ENCODE measurements at places on chromosomes 3 and 15.

- no peak for DNase-seq
Observed at GRCh38 chr3:126311338-126311978, 45.8 kb downstream of the KLF15 start.

- no peak for DNase-seq
Observed at GRCh38 chr3:133575086-133575485, 1.6 kb downstream of the CDV3 start.

DNA sequence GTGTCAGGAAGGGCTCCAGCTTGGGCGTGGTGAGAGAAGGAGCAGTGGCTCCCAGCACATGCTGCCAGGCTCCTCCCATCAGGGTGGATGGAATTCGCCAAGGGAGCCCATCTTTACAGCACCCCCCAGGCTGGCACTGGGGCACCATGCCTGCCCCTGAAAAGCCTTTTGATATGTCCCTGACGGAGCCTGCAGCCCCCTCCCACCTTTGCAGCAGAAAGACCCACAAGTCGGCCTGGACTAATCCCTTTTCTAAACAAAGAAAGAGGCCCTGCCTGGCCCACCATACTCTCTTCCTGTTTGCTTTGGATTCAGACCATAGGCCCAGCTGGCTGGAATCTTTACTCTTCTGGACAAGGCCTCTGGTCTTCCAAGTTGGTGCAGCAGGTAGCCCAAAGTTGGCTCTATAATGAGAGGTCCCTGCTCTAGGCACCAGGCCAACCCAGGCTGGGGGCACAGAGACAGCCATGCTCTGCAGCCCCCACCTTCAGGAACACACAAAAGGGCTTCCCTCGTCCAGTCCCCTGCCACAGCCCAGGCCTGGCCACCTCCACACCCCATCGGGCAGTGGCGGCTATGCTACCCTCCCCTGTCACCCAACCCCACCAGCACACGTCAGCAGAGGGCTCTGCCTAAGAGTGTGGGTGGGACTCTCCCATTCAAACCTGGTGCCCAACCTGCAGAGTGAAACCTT, 5.4 kb downstream of the ANPEP start:
- DNase-seq = peak; percentile 21

- no peak for DNase-seq
Observed at GRCh38 chr3:380801-381200, 184.2 kb downstream of the CHL1 start.

- DNase-seq = peak; percentile 63
Observed at GRCh38 chr3:4720316-4721075, 227.3 kb downstream of the ITPR1 start.

DNA sequence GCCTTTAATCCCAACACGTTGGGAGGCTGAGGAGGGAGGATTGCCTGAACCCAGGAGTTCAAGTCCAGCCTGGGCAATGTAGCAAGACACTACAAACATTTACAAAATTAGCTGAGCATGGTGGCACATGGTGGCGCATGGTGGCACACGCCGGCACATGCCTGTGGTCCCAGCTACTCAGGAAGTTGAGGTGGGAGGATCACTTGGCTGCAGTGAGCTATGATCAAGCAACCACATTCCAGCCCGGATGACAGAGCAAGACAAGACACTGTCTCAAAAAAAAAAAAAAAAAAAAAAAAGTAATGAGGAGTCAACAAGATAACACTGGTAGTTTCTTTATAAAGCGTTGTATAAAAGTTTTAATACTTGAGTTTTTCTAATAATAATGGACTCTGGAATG, 10.1 kb downstream of the FEZF2 start:
- no peak for DNase-seq

- DNase-seq = no peak
Observed at GRCh38 chr15:23075927-23076326, 36.6 kb upstream of the TUBGCP5 start.

DNA sequence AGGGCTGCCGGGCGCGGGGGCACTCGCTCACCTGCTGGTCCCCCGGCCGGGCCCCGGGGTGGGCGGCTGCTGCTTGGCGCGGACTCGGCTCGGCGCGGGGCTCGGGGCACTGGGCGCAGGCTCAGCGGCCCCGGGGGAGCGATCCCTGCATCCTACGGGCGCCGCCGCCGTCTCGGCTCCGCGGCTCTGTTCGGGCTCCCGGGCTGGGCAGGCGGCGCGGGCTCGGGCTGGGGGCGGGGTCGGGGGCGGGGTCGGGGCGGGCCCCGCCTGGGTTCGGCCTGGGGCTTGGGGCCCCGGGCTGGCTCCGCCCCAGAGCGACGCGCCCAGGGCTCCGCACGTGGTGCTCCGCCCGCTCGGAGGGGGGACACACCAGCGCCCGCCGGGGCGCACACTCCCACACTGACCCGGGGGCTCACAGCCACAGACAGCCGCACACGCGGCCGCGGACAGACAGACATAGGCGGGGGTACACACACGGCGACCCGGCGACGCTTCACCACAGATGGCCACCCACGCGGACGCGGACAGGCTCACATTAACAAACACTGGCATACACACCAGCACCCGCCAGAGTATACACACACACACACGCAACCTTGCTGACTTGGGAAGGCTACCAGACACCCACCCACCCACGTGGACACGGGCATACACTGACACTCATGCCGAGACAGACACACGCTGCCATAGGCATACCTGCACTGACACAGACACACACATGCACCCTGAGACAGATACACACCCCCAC, at the start of gene SCN5A:
Gene SCN5A (minus strand): TSS at position 188 of the 748 bp plus-strand sequence. CDS start 16,380 bp downstream, outside the sequence.
- DNase-seq = peak; percentile 85

GRCh38 chr3:30629746-30630145, 23.3 kb downstream of the TGFBR2 start:
- DNase-seq = no peak

- no peak for DNase-seq
Observed at GRCh38 chr3:42205800-42206514, 60.0 kb downstream of the CCK start.

DNA sequence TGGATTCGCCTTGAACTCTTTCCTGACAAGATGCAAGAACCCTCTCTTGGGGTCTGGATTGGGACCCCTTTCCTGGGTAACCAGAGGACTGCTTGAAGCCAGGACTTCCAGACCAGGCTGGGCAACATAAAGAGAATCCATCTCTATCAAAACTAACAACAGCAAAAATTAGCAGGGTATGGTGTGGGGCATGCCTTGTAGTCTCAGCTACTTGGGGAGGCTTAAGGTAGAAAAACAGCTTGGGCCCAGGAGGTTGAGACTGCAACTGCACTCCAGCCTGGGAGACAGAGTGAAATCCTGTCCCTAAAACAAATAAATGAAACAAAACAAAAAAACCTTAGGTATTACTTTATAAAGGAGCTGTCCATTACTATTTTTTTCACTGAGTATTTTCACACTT, 93.1 kb upstream of the PLXND1 start:
- no peak for DNase-seq

DNA sequence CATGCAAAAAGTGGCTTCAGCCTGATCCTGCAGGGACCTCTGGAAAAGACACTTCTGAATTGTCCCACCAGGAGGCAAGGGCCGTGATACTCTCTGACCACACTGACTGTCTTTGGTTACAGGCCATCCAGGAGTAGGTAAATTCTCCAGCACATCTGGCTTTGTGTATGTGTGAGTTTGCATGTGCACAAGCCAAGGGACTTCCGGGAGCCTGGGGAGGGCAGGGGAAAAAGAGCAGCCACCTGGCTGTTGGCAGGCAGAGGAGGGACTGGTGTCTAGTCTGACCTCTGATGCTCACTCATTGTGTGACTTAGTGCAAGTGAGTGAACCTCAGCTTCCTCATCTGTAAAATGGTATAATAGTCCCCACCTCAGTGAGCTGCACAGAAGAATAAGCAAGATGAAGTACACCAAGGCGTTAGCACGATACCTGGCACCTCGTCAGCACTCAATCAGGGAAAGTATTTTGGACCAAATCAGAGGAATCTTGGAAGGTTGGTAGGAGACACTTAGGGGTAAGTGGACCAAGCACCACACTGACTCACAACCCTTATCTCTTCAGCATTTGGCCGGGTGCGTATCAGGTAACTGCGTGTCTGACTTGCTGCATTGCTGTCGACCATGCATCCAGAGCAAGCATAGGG, 19.1 kb downstream of the KLHL6 start:
- DNase-seq = no peak
